Activated CD8-positive, alpha-beta memory T cell treated with anti-CD3 and anti-CD28 coated beads, Interleukin-2, amount 50 U/mL, for 4 hours (primary cell): ENCODE measurements at places on chromosomes 4 and X.

- DNase-seq: no peak
Observed at GRCh38 chr4:52574036-52574435, 85.1 kb downstream of the USP46 start.

GRCh38 chrX:38634665-38635064 is 73.3 kb downstream of the TSPAN7 start:
- DNase-seq: no peak

DNA sequence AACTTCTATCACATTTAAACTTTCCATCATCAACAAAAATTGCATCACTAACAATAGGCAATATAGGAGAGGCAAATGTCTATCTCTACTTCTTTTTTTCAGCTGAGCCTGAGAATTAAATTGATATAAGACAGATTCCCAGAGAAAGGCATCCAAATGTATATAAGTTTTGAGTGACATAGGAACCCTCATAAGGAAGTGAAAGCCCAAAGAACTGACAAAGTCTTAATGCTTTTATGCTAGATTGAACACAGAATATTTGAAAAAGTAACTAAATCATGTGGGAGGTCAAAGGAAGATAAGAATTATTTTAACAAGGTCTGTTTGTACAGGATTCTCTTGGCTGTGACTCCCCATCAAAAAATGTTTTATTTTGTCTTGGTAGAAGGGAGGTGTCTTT is 714.9 kb downstream of the GRXCR1 start:
- DNase-seq: no peak

DNA sequence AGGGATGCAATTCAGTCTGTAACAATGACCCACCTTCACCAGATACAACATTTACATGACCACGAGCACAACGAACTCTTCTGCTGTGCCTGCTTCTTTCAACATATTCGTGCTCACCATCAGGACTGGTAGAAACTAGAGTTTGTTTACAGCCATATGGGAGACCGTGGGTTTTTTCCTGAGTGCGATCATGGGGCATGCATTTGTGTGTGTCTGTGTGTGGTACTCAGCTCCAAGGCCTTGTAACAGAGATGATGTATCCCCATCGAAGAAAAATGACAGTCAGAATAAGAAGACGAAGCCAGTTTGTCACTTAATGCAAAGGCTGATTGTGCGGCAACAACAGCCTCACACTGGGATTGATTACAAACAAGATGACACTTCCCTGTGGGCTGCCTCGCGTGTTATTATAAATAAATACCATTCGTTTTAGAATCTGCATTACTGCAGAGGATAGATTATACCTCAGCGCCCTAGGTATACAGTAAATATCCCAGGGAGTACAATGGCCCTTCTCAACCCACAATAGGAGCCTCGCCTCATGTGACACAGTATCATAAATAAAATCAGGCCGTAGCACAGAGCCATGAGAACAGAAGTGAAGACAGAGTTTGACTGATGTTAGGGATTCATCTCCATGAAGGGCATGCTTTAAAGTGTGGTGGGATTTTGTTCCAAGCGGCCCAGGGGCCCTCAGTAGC is 97.3 kb upstream of the NOCT start:
- no peak for DNase-seq

DNA sequence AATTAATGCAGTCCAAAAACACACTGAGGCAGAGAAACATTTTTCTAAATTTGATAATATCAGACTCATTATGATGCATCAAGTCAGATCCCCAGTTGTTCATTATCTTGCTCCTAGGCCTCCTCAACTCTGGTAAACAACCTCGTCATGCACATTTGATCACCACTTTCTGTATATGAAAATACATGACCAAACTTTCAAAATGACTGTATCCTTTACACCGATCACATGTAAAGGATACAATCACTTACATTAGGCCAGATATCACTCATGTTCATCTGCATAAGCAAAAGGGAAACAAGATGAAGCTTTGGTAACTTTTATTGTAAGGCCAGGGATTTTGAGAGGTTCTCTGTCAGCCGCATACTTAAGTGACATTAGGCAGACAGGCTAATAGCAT is 99.4 kb upstream of the IL1RAPL1 start:
- no peak for DNase-seq

GRCh38 chr4:86895692-86896488 is 3.7 kb upstream of the C4orf36 start:
- DNase-seq: no peak
